ENCODE measurements at places on chromosomes 2 and 18. TPM values are rescaled to one million over a fixed set of nuclear protein-coding genes. Genes with fewer than 3 reads are reported as not detected.

APCDD1 gene
- polyA plus RNA-seq, result 37.8 TPM

DNA sequence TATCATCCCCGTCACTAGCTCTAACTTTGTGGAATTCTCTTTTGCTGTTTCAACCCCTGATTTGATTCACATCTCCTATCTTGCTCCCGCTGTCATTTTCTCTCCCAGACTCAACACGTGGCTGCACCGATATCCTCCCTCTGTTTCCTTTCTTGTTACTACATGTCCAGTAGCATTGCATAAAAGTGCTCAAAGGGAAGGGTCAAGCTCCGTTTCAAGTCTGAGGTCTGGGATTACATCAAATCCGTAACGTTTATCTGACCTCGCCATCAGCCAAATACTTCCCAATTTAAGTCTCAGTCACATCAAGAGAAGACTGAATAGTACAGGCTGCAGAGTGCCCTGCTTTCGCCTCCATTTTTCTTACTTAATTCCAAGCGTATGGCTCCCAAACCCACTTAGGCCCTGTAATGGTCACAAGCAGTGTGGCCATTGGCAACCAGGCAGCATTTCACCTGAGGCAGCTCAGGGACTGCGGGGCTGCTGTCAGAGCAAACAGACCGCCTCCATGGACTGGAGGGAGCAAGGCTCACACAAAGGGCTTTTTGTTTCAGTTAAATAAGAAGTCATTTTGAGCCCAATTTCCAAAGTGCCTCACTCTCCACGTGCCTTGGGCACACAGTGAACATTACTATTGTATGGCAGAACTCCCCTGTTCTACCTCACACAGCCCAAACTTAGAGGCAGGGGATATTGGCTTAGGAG is 217.8 kb downstream of the BCL11A start:
- no peak for DNase-seq

GRCh38 chr2:79830501-79830900 is 317.6 kb downstream of the CTNNA2 start:
- no peak for DNase-seq

GRCh38 chr2:162591403-162592083 is 247.0 kb downstream of the KCNH7 start:
- no peak for DNase-seq

- no peak for DNase-seq
Measured at GRCh38 chr2:86020984-86021383, 84.7 kb downstream of the POLR1A start.

MSH2 gene
- 37.2 TPM for polyA plus RNA-seq

DNA sequence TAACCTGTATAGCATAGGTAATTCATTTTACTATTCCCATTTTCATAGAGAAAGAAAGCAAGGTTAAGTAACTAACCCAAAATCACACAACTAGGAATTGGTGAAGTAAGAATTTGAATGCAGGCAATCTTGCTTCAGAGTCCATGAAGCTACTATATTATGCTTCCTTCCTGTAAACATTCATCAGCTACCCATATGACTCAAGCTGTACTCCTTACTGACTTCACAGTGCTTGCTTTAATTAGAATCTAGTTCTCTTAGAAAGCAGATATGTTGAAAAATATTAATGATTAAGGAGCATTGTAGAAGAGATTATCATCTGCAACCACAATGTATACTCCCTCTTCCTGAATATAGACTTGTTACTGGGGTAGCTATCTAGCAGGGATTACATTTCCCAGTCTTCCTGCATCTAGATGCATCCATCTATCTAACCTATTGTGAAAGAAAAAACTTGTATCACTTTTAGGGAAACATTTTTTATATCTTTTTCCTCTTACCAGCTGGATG is 961.6 kb upstream of the CHAC2 start:
- no peak for DNase-seq

- no peak for DNase-seq
Measured at GRCh38 chr2:120465989-120466703, 120.2 kb downstream of the INHBB start.

GRCh38 chr18:50424877-50425690 is 50.2 kb downstream of the SKA1 start:
- DNase-seq, result no peak

EVA1A gene
- 11.2 TPM for polyA plus RNA-seq

GRCh38 chr2:142325870-142326269 is 195.1 kb upstream of the LRP1B start:
- no peak for DNase-seq

GRCh38 chr2:98191883-98192282 is 104.9 kb downstream of the VWA3B start:
- DNase-seq, result no peak

- no peak for DNase-seq
Measured at GRCh38 chr2:157901325-157901724, 25.2 kb upstream of the ACVR1 start.

GRCh38 chr2:238305092-238305862 is 15.0 kb upstream of the TRAF3IP1 start:
- no peak for DNase-seq

UNC80 gene
- polyA plus RNA-seq, result 2.8 TPM

GRCh38 chr18:27707201-27707600 is 469.7 kb downstream of the CDH2 start:
- DNase-seq, result no peak

CNNM3 gene
- polyA plus RNA-seq, result 13.1 TPM

ENOSF1 gene
- polyA plus RNA-seq, result not detected

- no peak for DNase-seq
Measured at GRCh38 chr2:36565712-36566111, 32.3 kb downstream of the FEZ2 start.

GRCh38 chr2:160952464-160953254 is 207.6 kb upstream of the TANK start:
- DNase-seq, result peak; percentile 65

DNA sequence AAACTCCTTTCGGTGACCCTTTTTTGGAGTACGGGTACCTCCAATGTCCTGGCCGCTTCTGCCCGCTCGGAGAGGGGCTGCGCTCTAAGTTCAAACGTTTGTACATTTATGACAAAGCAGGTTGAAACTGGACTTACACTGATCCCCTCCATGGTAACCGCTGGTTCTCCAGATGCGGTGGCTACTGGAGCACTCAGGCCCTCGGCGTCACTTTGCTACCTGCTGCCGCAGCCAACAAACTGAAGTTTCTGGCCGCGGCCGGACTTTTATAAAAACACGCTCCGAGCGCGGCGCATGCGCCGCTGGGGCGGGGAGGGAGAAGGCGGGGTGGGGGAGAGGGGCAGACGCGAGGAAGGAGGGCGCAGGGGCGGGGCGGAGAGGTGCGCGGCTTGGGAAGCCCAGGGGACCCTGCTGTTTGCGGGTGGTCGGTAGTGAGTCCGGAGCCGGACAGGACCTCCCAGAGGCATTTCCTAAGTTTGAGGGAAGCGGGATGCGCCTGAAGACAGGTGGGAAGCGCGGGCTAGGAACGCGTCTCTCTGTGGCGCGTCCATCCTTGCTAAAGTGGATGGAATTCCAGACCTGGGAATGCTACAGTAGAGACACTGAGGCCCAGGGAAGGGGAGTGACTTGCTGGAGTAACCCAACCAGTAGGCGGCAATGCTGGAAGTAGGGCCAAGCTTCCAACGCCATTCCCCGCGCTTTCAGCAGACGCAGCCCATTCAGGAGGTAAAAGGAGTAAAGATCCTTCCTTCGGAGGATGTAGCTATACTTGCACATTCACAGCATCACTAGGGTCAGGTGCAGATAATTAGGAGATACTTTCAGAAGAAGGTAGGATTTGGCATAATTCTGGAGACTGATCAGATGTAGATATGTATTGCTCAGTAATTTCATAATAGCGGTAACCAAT is at the start of gene CXCR4:
Gene CXCR4, minus strand, starts transcription at position 241 of the 910 bp plus-strand sequence. Its CDS starts 89 bp downstream, at position 152.
- DNase-seq, result peak; percentile 64

- DNase-seq, result no peak
Measured at GRCh38 chr2:117056376-117056748, 758.1 kb upstream of the DDX18 start.

DNA sequence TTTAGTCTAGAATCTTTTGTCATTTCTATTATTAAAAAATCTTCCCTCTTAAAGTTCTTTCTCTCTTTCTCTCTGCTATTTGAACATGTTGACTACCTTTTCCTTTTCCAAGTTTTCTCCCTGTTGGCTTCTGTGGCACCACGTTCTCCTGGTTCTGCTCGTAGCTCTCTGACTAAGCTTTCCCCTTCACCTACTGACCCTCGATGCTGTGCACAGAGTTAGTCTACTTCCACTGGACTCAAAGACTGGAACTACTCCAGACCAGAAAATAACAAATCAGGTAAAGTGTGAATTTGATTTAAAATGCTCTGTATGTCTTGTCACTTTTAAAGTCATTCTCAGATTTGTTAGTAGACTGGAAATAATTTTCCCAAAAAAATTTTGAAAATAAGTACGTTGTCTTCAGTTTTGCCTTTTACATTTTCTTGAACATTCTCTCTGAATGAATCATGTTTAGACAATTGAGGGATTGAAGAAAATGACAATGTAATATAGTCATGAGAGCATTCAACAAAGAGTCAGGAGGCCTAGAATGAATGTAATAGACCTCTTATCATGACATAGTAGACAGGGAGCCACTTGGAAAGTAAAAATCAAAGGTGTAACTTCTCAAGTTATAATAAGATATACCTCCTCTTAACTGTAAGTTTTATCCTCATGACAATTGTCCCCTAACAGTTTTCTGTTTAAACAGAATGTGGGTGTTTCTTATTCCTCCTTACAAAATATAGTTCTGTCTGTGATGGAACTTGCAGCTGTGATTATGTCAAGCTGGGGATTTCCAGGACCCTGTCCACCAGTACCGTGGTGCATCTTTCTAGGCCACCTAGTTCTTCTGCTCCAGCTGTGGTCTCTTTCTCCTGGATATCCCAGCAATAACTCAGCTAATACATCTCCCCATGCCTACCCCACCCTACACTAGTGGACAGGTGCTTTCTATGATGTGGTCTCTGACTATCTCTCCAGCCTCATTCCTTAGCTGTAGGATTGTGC is 25.5 kb downstream of the ITPRID2 start:
- DNase-seq, result no peak

THSD7B gene
- 0.52 TPM for polyA plus RNA-seq

DNA sequence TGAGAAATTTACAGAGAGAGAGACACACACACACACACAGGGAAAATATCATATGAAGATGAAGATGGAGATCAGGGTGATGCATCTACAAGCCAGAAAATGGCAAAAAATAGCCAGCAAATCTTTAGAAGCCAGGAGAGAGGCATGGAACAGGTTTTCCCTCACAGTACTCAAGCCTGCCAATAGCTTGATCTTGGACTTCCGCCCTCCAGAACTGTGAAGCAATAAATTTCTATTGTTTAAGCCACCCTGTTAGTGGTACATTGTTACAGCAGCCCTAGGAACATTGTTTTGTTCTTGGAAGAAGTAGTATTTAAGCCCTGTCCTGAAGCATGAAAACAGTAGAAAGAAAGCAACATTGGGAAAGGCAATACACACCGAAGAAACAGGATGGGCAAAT is 292.0 kb upstream of the LRP1B start:
- DNase-seq, result no peak

DNA sequence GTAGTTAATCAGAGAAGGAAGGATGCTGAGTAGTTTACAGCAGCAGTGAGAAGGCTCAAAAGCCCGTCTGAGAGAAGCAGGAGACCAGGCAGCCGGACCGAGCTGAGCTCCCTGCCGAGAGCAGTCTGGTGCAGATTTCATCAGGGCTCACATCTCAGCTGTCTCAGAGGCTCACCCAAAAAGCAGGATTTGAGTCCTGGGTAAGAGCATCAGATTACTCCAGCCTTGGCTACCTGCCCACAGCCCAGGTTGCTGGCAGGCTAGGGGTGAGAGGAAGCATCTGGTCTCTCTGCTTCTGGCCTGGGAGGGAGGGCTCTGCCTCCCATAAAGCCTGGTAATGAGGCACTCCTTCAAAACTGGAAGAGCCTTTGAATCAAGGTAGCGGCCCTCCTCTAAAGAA is 140.5 kb downstream of the ST6GAL2 start:
- DNase-seq, result peak; percentile 23

- DNase-seq, result no peak
Measured at GRCh38 chr2:201254081-201254730, 6.1 kb upstream of the CASP8 start.

DNA sequence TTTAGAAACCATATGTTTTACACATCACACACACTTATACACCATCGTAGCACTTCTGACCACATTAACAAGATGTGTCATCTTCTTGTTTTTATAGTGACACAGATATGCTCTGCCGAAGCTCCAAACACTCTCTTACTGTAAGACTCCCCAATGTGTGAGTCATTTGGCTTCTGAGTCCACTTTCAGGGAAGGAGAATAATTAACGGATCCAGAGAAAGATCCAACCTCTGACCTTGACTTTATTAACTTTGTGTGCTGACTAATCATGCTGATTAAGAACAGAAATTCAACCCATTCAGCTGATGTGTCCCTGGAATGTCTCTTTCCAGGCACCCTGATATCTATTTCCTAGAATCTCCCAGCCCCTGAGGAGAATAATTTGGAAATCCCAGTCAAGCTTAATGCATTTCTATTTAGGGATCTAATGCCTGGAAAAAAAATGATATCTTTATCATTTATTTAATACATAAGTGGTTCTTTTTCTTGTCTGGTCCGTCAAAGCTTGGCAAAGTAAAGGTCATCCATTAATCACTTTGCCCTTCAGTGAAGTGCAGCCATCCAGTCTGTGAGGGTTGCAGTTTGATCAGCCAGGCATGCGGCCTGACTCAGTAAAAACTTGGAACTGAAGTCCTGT is 615.8 kb upstream of the SYT4 start:
- no peak for DNase-seq

FOXD4L1 gene
- 2.6 TPM for polyA plus RNA-seq

GRCh38 chr18:76412010-76412817 is 82.8 kb downstream of the ZNF516 start:
- no peak for DNase-seq

- DNase-seq, result no peak
Measured at GRCh38 chr18:30639361-30639760, 403.2 kb downstream of the DSC3 start.

GRCh38 chr18:76460482-76460881 is 34.6 kb downstream of the ZNF516 start:
- DNase-seq, result no peak

DNA sequence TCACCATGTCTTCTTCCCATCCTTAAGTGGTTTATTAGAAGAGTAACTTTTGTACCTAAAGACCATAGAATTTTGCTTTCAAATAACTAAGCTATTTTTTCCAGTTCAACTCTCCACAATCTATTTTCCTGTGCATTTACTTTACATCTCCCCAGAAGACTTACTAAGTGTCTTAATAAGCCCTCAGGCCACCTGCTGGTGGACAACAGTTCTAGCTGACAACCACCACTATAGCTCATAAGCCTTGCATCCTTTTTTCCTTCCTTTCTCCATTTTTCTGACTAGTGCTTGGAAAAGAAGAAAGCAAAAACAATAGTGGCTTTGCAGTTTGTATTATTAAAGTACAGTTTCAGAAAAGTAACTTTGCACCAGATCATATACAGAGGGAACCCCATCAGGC is 149.5 kb upstream of the TMEM200C start:
- DNase-seq, result no peak

GRCh38 chr2:111209045-111209514 is 88.4 kb downstream of the BCL2L11 start:
- no peak for DNase-seq

Measured in muscle of arm (tissue), 14 donors.